ENCODE measurements at places on chromosomes 16 and 17. TPM values are rescaled to one million over a fixed set of nuclear protein-coding genes. Genes with fewer than 3 reads are reported as not detected.

- H3K27ac ChIP-seq = no peak overlapping the region
- H3K4me1 ChIP-seq = peaks cover 50% of the 10 kb centered on the region
- H3K4me3 ChIP-seq = no peak overlapping the region
- H3K36me3 ChIP-seq = peaks cover 70% of the 10 kb centered on the region
These were observed 10.4 kb downstream of the PTRH2 start for GRCh38 chr17:59696682-59697277.

The CA4 gene
- not detected for total RNA-seq

The TMEM238L gene
- not detected for total RNA-seq

The ETV4 gene
- total RNA-seq = 4.0 TPM

DNA sequence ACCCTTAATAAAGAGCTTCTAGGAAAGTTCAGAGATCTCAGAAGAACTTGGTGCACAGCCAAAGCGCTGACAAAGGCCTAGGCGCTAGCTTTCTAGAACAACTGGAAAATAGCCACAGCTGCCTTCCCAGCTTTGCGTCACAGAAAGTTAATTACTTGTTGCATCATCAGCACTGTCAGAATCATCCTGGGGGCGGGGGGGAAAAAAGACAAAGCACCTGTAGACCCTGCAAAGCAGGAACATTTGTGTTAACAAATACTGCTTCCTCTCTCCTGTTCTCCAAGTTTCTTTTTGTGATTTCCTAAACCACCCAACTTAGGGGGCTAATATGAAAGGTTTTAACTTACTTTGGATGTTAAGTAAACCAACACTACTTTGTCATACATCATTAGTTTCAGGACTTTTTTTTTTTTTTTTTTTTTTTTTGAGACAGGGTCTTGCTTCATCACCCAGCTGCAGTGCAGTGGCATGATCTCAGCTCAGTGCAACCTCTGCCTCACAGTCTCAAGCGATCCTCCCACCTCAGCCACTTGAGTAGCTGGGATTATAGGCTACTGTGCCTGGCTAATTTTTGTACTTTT is 4.8 kb upstream of the AARSD1 start:
- H3K27ac ChIP-seq = no peak overlapping the region
- H3K36me3 ChIP-seq = peaks cover 6% of the 10 kb centered on the region
- H3K4me3 ChIP-seq = no peak overlapping the region

DNA sequence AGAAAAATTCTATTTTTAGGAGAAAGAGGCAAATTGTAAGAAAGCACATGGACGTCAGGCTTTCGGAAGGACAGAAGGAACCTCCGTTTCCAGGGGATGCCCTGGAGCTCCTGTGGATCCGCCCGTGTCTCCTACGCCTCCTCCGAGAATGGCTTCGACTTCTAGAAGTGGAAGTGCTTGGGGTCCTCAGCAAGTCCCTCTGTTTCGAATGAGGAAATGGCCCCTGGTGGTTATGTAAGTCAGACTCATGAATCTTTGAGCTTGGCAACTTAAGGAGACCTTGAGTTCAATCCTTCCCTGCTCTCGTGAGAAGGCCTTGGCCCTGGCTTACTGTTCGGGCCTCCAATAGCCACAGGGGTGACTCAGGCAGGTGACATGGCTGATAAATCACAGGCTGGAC is 38.9 kb downstream of the COX4I1 start:
- no peaks in the 10 kb centered on the region for H3K4me1 ChIP-seq
- no peak overlapping the region for H3K27ac ChIP-seq
- no peak for DNase-seq
- no peaks in the 10 kb centered on the region for H3K36me3 ChIP-seq
- H3K27me3 ChIP-seq = no peaks in the 10 kb centered on the region

DNA sequence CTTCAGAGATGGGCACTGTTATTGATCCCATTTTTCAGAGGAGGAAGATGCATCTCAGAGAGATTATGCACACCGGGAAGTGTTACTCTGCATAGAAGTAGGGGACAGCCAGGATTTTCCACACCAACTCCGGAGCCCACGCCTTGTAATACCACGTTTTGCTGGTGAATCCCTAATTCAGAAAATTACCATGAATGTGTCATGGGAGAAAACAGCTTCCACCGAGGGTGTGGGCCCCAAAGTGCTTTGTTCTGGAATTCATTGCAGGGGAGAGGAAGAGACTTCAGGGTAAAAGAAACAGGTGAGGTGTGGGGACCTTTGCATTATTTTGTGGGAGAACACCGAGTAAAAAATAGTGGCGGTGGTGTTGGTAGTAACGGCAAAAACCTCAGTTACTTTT is 1051.4 kb upstream of the RBFOX1 start:
- H3K4me3 ChIP-seq = no peak overlapping the region
- H3K27me3 ChIP-seq = no peaks in the 10 kb centered on the region
- no peaks in the 10 kb centered on the region for H3K4me1 ChIP-seq
- no peak for DNase-seq
- H3K27ac ChIP-seq = no peak overlapping the region

DNA sequence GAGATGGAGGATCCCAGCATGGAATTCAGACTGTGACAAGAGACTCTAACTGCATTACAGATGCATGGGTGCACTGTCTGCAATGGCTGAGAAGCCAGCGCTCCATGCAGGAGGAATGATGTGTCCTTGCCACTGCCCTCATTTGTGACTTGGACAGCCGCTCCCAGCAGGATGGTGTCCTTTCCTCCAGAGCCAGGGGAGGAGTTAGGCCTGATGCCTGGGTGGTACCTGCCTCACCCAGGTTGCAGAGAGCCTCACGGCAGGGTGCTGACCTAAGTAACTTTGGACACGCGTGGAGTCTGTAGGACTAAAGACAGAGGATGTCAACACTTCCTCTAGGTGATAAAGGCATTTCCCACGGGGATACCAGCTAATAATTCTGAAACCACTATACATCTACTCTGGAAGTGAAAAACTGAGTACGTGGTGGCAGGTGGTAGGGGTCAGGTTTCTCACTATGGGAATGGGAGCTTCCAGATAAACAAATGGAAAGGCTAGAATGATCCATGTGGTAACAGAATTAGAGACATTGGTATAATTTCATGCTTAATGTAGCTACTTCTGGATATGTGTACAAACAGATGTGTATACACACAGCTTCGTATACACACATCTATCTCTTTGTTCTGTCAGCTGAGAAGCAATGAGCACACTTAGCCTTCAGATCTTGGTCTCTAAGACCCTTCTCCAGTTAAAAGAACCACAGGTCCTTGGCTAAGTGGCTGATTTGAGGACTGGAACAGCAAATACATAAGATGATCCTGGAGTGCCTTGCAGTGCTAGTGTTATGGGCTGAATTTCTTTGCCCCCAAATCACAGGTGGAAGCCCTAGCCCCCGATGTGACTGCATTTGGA is 13.7 kb upstream of the CSNK1D start:
- peaks cover 24% of the 10 kb centered on the region for H3K4me1 ChIP-seq
- peaks cover 3% of the 10 kb centered on the region for H3K27me3 ChIP-seq
- H3K36me3 ChIP-seq = no peaks in the 10 kb centered on the region
- no peak overlapping the region for H3K4me3 ChIP-seq
- H3K27ac ChIP-seq = no peak overlapping the region

DNA sequence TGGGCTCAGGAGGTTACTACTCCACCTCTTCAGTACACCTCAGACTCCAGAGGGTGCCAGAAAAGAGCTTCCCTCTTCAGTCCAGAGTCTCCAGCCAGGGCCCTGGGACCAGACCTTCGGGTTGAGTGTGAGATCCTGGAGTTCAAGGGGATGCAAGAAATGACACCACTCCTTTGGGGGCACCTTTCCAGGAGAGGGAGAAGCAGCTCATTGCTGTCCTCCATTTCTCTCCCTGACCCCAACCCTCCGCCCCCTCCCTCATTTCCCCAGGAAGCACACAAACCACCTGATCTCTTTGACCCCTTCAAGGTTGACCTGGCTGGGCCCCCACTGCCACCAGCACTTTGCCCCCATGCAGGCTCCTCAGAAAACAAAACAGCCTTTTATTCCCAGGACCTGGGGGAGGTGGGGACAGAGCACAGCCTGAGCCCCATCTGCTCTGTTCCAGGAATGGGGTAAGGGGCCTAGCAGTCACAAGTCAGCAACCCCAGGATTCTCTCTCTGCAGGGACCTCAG is 21.4 kb downstream of the CDH5 start:
- no peak overlapping the region for H3K4me3 ChIP-seq
- no peaks in the 10 kb centered on the region for H3K4me1 ChIP-seq
- no peak overlapping the region for H3K27ac ChIP-seq

DNA sequence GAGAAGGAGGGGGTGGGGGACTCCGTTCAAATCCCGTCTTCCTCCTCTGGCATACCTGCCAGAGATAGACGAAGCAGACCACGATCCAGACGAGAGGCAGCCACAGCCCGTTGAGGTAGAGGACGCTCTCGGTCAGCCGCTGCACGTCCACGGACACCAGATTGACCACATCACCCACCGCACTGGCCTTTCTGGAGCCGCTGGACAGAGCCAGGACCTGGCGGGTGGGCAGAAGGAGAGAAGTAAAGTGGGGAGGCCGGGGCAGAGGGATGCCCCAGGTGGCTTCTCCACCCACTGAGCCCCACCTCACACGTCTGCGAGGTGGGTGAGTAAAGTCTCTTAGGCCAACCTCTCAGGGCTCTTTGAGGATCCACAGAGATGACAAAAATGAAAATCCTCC is 25.3 kb downstream of the ABCC6 start:
- H3K4me1 ChIP-seq = peaks cover 7% of the 10 kb centered on the region
- no peak overlapping the region for H3K27ac ChIP-seq
- H3K4me3 ChIP-seq = no peak overlapping the region
- H3K36me3 ChIP-seq = no peaks in the 10 kb centered on the region
- no peak for DNase-seq

- DNase-seq = no peak
- no peak overlapping the region for H3K27ac ChIP-seq
- no peaks in the 10 kb centered on the region for H3K27me3 ChIP-seq
- no peak overlapping the region for H3K4me3 ChIP-seq
- H3K36me3 ChIP-seq = no peaks in the 10 kb centered on the region
- H3K4me1 ChIP-seq = no peaks in the 10 kb centered on the region
These were observed 11.6 kb upstream of the DRC7 start for GRCh38 chr16:57682809-57683635.

The EPX gene
- not detected for total RNA-seq

The KRT32 gene
- not detected for total RNA-seq

The SLFN14 gene
- not detected for total RNA-seq

- H3K4me1 ChIP-seq = peaks cover 5% of the 10 kb centered on the region
- no peak for DNase-seq
- H3K27ac ChIP-seq = no peak overlapping the region
- H3K4me3 ChIP-seq = no peak overlapping the region
These were observed 223.6 kb upstream of the CIBAR2 start for GRCh38 chr16:85335584-85336491.

GRCh38 chr17:75531721-75532072 is 6.2 kb downstream of the LLGL2 start:
- peaks cover 7% of the 10 kb centered on the region for H3K36me3 ChIP-seq
- DNase-seq = no peak
- no peaks in the 10 kb centered on the region for H3K27me3 ChIP-seq
- H3K4me1 ChIP-seq = peaks cover 36% of the 10 kb centered on the region
- no peak overlapping the region for H3K4me3 ChIP-seq
- H3K27ac ChIP-seq = no peak overlapping the region

DNA sequence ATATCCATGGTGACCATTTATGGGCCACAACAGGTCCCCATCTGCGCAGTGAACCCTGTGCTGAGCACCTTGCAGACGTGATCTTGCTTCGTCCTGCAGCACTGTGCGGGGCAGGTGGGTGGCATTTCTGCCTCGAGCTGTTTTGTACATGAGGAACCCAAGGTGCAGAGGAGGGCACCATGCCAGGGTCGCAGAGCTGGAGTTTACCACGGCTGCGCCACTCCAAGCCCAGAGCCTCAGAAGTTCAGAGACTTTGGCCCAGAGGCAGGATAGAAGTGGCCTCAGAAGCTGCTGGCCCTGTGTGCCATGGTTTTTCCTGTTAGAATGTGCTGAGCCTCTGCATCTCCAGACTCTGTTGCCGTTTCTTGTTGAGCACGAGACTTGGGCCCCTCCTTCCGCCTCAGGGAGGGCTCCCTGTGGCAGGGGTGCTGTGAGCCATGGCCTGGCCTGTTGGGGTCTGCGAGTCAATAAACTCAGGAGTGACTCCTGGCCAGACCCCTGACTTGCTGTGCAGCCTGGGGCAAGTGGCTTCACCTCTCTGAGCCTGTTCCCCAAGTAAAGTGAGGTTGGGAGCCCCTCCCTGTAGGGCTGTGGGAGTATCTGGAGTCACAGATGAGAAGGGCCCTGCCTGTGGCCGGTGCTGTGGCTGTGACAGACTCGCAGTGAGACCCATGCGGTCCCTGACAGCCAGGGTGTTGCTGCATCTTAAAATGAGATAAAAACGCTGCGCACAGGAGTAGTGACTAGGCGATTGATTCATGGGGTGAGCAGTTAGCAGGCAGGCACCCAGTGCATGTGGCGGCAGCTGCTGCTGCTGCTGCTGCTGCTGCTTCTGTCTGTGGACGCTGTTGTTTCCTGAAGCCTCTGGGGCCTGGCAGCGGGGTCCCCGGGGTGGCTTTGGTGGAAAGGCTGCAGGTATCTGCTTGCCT is 11.8 kb downstream of the MAP2K3 start:
- H3K4me3 ChIP-seq = no peak overlapping the region
- peaks cover 2% of the 10 kb centered on the region for H3K4me1 ChIP-seq
- H3K27me3 ChIP-seq = no peaks in the 10 kb centered on the region
- no peak overlapping the region for H3K27ac ChIP-seq

The CDRT4 gene
- total RNA-seq = 5.3 TPM

DNA sequence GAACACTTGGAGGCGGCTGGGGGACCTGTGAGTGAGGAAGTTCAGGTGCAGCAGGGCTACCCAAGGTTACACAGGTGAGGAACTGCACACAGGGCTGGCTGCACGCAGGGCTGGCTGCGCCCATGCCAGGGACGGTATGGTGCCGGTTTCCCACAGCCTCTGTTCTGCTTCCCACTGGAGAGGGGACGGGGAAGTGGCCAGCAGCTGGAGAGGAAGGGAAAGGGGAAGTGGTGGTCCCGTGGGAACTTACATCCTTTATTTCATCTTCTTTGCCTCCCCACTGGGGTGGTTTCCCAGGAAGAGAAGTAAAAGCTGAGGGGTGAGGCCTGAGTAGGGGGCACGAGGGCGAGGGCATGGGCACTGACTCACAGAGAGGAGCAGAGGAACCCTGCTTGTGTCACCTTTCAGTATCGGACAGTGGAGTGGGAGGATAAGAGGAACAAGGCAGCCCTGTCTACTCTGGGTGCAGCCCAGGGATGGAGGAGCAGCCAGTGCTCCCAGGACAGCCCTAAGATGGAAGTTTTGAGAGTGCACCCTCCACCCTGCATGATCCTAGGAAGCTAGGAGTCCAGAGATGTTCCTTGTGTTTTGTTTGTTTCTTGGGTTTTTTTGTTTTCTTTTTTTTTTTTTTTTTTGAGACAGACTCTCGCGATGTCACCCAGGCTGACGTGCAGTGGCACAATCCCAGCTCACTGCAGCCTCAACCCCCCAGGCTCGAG is 25.5 kb upstream of the CDH1 start:
- no peak overlapping the region for H3K4me3 ChIP-seq
- H3K4me1 ChIP-seq = peaks cover 3% of the 10 kb centered on the region

DNA sequence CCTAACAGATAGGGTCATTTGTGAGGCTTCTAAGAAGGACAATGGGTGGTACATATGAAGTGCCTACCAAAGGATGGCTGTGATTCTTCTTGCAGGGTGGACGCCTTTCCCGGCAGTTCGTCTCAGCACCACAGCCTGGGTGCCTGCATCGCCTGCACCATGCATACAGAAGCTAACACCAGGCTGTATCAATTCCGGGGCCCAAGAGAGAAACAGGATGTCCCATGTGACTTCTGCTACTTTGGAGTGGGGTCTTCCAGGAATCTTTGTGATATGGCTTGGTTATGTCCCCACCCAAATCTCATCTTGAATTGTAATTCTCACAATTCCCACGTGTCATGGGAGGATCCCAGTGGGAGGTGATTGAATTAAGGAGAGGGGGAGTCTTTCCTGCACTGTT is 251.6 kb upstream of the TNRC6C start:
- peaks cover 6% of the 10 kb centered on the region for H3K36me3 ChIP-seq
- H3K27me3 ChIP-seq = peaks cover 14% of the 10 kb centered on the region
- no peaks in the 10 kb centered on the region for H3K4me1 ChIP-seq
- H3K27ac ChIP-seq = no peak overlapping the region
- no peak overlapping the region for H3K4me3 ChIP-seq
